ENCODE measurements at places on chromosomes 2 and 18.

- no peak for DNase-seq
These were observed 65.8 kb upstream of the EFEMP1 start for GRCh38 chr2:55989405-55989804.

DNA sequence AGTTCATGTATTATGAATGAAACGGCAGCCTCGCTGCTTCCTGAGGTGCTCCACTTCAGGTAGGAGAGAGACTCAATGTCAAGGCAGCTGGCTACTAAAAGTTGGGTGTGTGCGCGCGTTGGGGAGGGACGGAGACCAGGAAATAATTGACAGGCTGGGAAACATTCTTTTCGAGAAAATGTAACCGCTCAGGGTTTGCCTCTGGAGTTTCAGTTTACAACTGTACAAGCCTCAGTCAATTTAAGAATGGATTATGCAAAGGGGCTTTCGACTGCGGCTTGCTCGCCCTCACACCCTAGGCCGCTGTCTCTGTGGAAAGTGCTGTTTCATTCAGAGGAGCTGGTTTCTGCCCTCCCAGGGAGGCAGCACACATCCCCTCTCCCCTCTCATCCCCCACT, 4.4 kb upstream of the SPRED2 start:
- no peak for DNase-seq

DNA sequence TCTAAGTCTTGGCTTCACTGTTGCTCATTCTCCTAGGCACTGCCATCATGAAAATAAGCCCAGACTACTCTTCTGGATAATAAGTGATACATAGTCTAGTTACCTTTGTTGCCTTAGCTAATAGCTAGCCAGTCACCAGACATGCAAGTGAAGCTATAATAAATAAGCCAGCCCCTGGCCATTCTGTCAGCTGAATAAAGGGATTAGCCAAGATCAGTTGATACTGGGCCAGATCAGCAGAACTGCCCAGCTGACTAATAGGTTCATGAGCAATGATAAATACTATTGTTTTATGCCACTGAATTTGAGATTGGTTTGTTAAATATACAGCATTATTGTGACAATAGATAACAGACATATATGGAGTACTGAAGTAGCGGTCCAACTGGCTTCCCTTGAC, 8.0 kb upstream of the C2orf69 start:
- DNase-seq, result no peak

GRCh38 chr18:36058674-36059073, 8.7 kb downstream of the RPRD1A start:
- DNase-seq, result no peak

DNA sequence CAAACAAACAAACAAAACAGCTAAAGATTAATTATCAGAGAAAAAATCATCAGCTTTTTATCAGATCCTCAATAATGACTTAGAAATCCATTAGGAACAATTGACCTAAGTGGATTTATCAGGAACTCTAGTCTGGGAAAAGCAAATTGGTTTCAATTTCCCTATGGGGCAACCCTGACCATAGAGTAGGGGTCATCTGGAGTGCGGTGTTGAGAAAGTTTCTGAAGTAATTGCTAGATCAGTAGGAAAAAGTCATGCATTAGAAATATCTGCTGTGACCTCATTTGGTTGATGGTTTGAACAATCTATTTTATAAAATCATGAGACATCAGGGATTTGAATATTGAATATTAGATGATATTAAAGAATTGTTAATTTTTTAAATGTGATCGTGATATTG, 507.9 kb downstream of the TXNL1 start:
- DNase-seq, result no peak

GRCh38 chr2:189109921-189110397, 69.6 kb downstream of the COL5A2 start:
- no peak for DNase-seq

- DNase-seq, result no peak
These were observed 6.0 kb upstream of the FAM98A start for GRCh38 chr2:33605056-33605455.

- no peak for DNase-seq
These were observed 775.4 kb upstream of the ID2 start for GRCh38 chr2:7906431-7906830.

DNA sequence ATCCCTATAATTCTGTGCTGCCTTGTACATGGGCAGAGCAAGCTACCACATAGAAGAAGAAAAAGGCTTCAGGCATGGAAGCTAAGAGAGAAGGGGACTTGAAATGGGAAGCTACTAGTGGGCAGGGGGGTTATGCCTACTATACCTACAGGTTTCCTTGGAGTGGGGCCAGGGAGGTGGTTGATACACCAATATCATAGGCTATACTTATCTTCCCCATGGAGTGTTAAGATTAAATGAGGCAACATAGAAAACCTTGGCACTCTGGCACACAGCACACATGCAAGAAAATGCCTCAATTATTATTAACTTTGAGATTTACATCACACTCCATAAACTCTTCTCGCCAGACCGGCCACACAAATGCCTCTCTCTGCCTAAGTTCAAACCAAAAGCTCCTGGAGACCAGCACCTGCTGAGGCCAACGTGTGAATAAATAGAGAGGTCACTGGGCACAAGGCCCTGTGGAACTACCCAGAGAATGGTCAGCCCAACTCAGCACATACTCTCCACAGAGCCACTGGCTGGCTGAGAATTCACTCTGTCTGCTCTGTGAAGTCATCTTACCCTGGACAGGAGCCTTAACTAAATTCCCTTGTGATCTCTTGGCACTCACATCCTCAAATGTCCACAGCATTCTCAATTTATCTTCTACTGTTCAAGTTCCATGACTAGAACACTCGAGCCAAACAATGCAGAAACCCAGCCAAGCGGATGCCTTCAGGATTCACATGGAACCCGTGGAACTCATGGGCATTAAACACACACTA, 498.7 kb downstream of the BCL11A start:
- DNase-seq, result no peak

GRCh38 chr2:223101340-223102039, 49.5 kb downstream of the KCNE4 start:
- no peak for DNase-seq

DNA sequence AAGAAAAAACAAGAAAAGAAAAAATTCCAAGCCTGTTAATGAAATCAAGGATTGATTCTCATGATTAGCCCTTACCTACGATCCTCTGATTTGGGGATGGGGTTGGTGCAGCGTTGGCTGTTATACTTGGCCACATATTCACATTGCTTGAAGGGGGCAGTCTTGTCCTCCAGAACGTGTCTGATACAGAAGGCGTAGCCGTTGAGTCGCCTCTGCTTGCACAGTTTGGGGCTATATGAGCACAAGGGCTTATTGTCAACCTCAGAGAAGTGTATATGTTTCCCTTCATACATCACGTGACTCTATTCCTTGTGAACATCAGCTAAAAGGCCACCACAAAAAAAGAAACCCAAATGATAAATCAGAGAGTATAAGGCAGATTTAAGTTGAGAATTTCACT, 23.2 kb downstream of the INO80D start:
- no peak for DNase-seq

Data from NCI-H1417 treated with DMSO at 0.1 percent for 48 hours (cell line).